Activated CD8-positive, alpha-beta memory T cell treated with anti-CD3 and anti-CD28 coated beads for 24 hours (primary cell): ENCODE measurements at places on chromosomes 1 and 21.

- DNase-seq = no peak
These were observed 337.7 kb downstream of the DISC1 start for GRCh38 chr1:231964241-231964640.

- no peak for DNase-seq
These were observed 68.6 kb downstream of the SPAG17 start for GRCh38 chr1:118116401-118116800.

DNA sequence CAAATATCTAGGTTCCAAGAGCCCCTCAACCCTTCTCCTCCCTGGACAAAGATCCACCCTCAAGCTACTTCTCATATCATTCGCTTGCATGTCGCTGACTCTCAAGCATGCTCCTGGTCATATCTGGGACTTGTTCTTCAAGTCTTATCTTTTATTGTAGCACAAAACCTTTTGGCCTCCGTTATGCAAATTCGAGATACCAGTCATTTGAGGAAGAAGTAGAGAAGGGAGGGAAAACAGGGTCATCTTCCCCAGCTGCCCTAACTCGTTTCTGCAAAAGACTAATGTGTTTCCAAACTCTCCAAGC, 63.8 kb upstream of the ETS2 start:
- no peak for DNase-seq

- no peak for DNase-seq
These were observed 19.2 kb downstream of the SLC9A1 start for GRCh38 chr1:27135541-27136235.

- no peak for DNase-seq
These were observed 449.5 kb upstream of the CAMK1G start for GRCh38 chr1:209134001-209134400.

DNA sequence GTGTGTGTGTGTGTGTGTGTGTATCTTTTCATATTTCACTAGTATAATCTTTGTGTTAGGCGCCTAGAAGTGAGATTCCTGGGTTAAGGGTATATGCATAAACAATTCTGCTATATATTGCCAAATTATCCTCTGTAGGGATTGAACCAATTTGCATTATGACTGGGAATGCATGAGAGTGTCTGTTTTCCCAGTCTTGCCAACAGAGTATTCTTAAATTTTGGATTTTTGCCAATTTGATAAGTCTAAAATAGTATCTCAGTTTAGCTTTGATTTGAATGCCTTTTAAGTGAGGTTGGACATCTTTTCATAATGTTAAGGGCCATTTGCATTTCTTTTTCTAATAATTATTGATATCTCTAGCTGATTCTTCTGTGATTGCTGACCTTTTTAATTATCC, 8.2 kb upstream of the AVPR1B start:
- no peak for DNase-seq

- no peak for DNase-seq
These were observed 168.4 kb downstream of the FASLG start for GRCh38 chr1:172827301-172827700.

- no peak for DNase-seq
These were observed 33.3 kb upstream of the CFAP298 start for GRCh38 chr21:32645261-32646182.

DNA sequence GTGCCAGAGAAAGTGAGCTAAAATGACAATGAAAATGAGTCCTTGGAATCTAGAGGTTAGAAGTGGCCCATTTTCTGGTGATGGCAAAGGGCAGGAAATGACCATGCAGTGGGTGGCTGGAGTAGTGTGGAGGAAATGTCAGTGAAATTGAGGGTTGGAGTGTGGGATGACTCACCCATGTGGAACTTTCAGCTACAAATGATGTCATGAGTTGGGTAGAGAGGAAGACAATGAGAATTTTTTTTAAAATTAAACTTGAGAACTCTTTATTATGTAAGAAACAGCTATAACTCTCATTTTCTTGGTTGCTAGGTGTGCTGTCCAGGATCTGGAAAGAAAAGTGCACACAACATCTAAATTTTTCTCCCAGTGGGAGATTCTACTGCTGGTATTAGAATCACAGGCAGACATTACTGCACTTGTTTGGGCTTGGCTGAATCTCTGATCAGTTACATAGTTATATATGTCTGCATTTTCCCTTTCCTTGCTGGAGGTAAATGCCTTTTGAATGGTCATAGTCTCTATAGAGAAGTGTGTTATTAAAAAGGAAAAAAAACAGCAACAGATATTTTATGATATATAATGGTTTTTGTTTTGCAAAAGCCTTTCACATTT, 56.8 kb upstream of the GNG12 start:
- no peak for DNase-seq

- DNase-seq = no peak
These were observed 141.1 kb upstream of the RUNX1 start for GRCh38 chr21:35190201-35190701.

DNA sequence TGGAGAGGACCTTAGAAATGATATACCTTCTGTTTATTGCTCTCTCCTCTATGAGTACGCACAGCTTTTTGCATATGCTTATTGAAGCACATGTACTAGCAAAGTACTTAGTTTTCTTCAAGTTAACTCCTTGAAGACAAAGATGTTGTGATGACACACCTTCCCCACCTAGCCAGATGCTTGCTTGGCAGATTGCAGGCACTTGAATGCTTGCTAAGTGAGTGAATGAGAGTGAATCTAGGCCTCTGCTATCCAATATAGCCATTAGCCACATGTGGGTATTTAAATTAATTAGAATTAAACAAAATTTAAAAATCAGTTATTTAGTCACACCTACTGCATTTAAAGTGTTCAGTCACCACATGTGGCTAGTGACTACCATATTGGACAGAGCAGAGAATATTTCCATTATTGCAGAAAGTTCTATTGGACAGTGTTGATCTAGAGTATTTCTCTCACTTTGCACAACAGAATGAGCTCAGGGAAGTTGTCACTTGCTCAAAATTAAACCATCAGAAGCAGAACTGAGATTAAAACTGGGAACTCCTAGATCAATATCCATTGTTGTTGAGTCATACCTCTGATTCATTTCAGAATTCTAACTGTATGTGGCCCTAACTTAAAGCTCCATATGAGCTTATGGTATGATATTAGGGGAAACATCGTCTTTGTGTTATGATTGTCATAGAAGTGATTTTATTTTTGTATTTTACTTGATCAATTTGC, 8.6 kb upstream of the EEIG2 start:
- DNase-seq = no peak
